ENCODE measurements at places on chromosomes 6 and 20.

DNA sequence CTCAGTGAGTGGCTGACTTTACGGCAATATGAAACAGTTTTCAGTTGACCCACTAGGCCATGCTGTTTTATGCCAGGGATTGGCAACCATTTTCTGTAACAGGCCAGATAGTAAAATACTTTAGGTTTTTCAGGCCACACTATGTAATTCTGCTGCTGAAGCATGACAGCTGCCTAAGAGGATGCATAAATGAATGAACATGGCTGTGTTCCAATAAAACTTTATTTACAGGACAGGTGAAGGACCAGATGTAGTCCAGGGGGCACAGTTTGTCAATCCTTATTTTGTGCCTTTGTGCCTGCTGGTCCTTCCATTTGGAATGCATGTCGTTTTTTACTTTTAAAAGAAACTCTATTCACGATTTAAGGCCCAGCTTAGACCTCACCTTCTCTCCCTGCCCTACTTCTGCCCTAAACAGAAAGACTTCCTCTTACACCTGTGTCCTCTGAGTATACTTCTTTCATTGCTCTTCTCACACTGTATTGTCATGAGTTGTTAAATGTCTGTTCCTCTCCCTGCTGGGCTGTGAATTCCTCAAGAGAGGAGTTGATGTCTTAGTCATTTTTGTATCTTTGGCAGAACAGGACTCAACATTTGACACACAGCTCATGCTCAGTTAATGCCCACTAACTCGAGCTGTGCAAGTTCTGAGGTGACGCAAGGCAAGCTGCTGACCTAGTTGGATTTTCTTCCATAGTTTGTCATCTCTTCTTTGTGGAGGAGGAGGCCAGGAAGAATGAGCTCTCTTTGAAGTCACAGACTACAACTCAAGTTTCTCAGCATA is 90.1 kb upstream of the MAP7 start:
- no peak for DNase-seq

- no peak for DNase-seq
Measured at GRCh38 chr6:110239526-110240274, 59.5 kb downstream of the CDC40 start.

DNA sequence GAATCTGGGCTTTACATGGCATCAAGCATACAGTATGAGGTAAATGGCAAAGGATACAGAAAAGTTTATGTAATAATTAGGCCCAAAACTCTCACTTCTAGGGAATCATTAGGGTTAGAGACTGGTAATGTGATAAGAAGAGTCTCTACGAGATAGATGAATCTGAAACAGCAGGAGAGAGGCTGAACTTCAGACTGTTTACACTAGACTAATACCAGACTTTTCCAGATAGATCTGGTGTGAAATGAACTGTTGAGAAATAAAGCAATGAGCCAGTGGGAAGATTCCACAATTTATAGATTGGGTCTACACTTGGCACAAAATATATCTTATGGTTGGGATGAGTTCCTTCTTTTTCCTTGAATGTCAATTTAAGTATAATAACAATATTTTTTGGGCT is 134.3 kb downstream of the MAN1A1 start:
- DNase-seq: no peak

DNA sequence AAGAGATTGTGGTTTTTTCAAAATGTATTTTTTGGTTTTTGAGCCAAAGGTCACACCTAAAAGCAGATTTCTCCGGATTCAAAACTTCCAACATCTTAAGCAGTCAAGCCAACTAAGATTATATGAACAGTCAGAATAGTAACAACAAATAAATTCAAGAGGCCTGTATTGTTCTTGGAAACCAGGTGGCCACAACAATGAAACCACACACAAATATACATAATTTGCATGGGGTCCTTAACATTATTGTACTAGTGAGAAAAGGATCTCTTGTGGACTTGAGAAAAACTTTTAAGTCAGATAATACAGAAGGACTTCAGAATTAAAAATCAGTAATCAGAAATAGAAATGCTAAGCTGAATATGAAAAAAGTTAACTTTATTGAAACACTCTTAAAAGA is 40.6 kb downstream of the NOL7 start:
- no peak for DNase-seq

- DNase-seq: no peak
Measured at GRCh38 chr6:370555-370954, 21.0 kb upstream of the IRF4 start.

GRCh38 chr20:53175135-53175780 is 203.1 kb downstream of the TSHZ2 start:
- DNase-seq: no peak

GRCh38 chr6:45837541-45838200 is 178.0 kb downstream of the CLIC5 start:
- no peak for DNase-seq
